ENCODE measurements at places on chromosomes 2 and 18.

DNA sequence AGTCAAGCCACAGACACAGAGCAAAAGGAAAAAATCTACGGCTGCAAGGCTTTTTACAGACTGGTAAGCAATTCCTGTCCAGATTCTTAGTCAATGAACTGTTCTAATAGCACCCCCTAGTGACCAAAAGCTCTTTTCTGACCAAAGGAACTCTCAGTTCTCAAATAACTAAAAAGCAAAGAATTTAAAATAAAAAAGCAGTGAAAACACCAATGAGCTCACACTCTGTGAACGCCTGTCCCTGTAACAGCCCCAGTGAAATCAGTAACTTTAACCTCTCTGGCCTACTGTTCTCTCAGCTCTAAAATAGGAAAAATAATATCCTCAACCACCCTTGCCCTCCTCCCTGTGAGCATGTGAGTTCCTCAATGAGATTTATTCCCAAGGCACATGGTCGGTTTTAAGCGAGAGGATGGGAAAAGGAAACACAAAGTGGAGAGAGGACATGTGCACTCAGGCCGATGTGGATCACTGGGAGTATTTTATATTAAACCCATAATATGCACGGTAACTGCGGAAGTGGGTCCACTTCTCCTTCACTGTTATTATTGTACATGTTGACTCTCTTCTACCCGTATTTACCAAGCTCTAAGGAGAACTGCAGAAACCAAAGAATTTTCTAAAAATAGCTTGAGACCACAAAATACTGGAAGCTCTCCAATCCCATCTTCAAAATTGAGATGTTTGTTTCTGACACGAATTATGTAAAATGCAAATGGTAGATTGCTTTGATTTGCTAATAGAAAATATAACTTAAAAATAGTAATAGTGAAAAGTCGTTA, 128.5 kb downstream of the STK39 start:
- peak; percentile 70 for DNase-seq

- peak; percentile 30 for DNase-seq
Observed at GRCh38 chr2:214960677-214961076, 151.2 kb upstream of the BARD1 start.

DNA sequence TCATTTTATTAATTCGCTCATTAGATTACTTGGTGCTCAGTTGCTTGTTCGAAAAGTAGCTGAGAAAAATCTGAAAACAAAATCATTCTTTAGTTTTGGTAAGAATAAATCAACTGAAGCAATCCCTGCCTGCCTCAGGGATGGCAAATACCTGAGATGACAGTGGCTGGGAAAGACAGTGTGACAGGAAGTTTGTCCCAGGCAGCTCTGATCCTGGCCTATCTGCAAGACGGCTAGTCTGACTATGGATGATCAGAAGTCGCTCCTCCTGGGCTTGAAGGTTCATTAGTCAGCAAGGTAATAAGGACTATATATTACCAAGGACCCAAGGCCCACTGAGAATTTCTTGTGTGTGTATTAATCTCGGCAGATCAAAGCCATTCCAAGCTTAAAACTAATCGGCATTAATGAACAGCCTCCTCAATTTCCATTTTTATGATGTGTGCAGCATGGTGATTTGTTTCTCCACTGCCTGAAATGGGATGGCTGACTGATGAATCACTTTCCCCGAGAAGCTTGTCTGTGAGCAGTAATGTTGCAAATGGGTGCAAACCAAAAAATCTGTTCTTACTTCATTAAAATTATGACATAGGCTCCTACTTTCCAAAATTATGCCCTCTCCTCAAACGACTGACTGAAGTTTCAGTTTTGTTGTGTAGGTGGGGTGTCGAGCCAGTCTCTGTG, 199.9 kb downstream of the ACTR3 start:
- no peak for DNase-seq

- no peak for DNase-seq
Observed at GRCh38 chr2:218970894-218971293, 11.4 kb downstream of the CDK5R2 start.

DNA sequence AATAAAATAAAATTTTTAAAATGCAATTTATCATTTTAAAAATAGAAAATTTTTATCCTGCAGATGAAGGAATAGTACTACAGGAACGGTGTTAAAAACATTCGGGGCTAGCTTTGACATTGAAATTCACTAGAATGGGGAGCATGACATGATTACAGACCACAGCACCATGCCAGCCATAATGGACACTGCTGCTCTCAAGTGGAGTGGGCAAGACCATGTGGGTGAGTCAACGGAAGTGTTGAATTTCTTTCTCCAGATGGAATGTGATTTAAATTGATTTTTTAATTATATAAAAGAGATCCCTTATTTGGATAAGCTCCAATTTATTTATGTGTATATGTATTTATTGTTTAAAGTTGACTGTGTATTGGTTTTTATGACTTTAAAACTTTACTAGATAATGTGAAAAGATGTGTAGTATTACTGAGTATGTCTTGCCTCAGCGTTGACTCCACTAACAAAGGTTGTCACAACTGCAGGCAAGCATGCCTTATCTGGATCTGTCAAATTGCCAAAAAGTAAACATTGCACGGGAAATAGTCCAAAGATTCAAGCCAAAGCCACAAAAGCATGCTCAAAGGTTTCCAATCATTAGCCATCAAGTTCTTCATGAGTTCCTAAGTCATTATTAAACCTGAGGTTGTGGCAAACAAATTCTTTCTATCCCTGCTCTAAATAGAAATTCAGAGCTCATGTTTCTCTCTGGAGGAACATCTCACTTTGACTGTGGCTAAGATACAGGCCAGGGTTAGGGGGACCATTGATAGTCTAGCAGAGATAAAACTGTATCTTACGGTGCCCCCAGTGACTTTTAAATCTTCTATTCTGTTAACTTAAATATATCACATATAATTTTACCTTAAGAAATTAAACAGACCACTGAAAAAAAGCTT, 536.9 kb downstream of the TMX3 start:
- DNase-seq, result no peak

- DNase-seq, result no peak
Observed at GRCh38 chr18:49874238-49874637, 60.9 kb upstream of the ACAA2 start.

- no peak for DNase-seq
Observed at GRCh38 chr2:218872645-218873358, 7.8 kb upstream of the WNT10A start.

DNA sequence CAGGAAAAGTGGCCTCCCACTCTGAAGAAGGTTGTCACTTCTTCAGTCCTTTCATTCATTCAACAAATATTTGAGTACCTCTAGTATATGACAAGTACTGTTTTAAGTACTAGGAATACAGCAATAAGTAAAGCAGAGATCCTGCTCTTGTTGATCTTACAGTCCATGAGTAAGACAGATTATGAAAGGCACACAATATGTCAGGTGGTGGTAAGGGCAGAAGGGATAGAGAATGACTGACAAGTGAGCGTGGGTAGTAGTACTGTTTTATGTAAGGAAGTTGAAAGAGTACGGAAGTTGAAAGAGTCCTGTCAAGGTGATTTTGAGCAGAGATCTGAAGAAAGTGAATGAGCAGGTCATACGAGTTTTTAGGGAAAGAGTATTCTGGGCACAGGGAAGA, 111.3 kb downstream of the GALNT1 start:
- no peak for DNase-seq

GRCh38 chr2:4381049-4381448, 677.7 kb downstream of the DCDC2C start:
- no peak for DNase-seq

DNA sequence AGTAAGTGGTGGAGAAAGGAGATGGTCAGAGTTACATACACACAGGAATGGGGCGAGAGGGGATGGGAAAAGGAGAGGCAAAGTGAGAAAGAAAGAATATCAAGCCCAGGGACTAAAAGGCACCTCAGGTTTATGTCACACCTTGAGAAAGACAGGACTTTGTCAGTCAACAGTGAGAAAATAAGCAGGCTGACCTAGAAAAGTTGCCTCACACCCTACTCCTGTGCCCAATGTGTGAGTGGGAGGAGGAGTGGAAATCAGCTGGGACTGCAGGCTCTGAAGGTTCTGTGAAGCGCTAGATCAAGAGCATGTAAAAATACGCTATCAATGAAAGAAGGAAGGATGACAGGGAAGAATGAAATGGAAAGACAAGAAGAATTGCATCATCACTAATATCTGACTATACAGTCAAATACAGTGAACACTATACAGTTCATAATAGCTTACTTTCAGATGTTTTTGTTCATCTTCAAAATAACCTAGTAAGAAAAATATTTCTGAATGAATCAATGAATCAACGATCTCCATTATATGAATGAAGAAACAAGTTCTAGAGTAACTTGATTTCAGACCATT, 10.7 kb downstream of the VPS54 start:
- no peak for DNase-seq

GRCh38 chr2:9311488-9311887, 104.9 kb downstream of the ASAP2 start:
- DNase-seq, result no peak

DNA sequence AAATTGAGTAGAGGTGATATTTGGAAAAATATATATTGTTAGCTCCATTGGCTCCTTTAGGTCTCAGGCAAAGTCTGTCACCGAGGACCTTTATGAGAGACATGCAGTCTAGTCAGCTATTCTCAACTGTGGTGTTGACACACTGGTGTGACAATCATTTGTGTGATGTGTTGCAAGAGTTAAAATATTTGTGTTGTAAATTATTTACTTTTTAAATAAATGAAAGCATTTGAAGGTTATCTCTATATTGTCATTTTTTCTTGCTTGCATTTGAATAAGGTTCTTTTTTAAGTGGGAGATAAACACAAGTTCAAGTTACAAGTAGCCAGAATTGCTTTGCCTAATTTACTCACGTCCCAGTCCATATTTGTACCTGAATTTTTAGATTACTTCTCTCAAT, 4.3 kb downstream of the REL start:
- DNase-seq, result no peak

GRCh38 chr2:36404318-36404717, 48.7 kb downstream of the CRIM1 start:
- DNase-seq, result no peak

DNA sequence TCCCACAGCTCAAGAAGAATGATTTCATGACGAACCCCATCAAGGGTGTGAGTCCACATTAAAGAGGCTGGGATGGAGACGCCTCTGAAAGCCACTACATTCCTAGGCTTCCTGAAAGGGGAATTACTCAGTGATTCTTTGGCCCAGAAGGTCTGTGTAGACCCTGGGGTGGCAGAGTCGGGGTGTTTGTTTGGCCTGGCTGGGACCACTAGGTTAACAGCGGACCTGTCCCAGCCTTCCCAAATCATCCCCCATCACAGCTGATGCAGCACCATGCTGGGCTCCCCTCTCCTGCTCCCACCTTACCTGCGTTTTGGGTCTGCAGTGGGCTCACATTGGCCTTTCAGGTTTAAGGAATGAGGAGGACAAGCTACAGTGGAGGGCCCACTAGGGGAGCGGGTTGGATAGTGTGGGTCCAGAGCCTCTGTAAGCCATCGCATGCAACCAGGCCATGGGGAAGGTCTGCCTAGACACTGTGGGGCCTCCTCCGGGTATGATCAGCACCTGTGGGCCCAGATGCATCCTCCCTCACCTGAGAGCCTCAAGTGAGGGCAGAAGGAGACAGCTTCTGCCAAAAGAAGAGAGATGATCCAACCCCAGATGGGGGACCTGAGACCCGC, 16.2 kb downstream of the DIPK1C start:
- no peak for DNase-seq

DNA sequence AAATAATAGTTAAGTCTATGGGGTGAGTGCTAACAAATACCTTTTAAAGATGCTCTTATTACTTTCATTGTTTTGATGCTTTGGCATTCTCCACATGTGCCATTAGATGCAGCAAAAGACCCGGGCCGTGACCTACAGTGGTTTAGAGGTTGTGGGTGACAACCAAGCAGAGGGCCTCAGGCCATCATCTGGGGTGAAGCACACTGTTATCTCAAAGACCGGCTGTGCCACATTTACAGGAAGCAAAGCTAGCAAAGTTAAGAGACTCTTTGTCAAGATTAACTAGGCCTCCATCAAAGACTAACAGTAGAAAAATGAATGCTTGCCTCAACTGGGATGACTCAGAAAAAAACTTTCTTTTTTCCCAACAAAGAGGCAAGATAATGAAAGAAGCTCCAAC, 695.3 kb downstream of the SATB2 start:
- DNase-seq, result no peak

GRCh38 chr2:219565130-219566080, 5.9 kb downstream of the OBSL1 start:
- no peak for DNase-seq

DNA sequence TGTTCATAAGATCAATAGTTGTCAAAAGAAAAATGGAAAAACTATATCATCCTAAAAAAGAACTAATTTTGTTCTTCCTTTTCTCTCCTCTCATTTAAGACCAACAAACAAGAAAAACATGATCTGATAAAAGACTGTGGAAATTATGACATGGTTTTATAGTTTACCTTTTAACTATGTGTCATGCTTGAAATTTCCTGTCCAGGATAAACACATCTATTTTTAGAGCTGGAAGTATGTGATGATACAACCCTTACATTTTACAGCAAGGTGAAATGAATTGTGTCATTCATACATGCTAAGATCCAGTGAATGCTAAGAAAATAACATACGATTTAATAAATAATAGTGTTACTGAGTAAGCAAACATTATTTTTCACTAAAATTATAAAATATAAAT, 89.9 kb downstream of the GULP1 start:
- peak; percentile 52 for DNase-seq

DNA sequence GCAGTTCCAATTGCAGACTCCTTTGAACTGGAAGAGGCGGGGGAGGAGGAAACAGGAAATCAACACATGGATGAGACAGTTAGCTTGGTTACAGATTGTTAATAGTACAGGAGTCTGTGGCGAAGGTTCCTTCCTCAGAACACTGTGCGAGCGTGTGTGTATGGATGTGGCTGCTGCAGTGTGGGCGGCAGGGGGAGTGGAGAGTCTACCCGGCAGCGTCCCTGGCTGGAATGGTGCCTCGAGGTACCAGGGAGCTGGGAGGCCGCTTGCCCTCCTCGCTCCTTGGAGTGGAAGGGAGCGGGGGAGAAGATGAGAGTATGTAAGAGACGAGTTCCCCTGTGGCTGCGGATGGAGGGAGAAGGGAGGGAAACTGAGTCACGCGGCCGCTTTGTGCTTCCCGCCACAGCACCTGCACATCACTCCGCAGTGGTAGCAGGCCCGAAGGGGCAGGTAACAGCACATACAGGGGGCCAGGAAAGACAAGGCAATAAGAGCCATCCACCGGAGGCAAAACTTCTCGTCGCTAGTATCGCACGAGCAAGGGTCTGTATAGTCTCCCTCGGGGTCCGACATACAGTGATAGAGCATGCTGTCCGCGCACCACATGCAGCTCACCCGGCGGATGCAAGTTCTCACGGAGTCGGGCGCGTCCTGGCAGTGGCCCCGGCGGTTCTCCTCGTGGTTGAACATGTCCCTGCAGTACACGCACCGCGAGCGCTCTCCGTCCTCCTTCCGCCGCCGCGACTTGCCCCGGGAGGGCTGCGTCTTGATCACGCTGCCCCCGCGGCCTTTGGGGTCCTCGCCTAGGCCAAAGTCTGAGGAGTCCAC, 85.7 kb downstream of the ACTR2 start:
- no peak for DNase-seq
